ENCODE measurements at places on chromosomes 11 and 22.

- no peak for DNase-seq
Measured at GRCh38 chr22:30232716-30233218, 13.8 kb downstream of the LIF start.

GRCh38 chr11:72851726-72852125, 37.5 kb downstream of the ATG16L2 start:
- DNase-seq: no peak

GRCh38 chr22:37848587-37849088, 581 bp upstream of the EIF3L start:
- DNase-seq: peak; percentile 58

- no peak for DNase-seq
Measured at GRCh38 chr11:90414221-90414620, 191.4 kb upstream of the CHORDC1 start.

DNA sequence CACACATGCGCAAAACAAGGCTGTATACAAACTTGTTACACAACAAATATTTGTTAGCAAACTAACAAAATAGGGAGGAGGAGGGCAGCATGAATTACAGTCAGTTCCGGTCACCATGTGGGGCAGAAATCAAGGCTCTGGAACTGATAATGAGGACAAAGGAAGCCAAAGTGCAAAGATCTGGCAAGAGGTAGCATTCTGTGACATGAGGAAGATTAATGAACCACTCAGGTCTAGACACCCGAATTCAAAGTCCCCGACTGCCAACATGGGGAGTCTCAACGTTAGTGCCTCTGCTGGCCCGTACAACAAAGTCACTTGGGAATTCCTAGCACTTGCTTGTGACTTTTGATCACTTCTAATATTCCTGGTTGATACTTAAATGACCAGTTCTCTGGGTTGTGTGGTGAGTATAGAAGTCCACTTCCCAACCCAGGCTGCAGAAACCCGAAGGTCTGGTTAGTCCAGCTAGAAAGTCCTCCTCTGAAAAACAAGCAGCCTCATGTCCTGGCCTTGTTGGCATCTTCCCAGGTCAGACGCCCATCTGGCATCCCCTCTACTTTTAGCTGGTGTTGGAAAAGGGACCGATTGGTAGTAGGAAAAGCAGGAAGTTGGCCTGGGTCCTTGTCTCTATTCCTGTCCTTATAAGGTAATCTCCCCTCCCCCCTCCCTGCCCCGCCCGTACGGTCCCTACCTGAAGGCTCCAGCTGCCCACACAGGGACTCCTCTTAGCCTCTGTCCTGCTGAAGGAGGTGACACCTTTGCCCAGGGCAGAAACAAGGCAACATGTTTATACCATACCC, 1.6 kb downstream of the SUN2 start:
- peak; percentile 43 for DNase-seq

- DNase-seq: no peak
Measured at GRCh38 chr22:44413211-44413610, 84.8 kb downstream of the RTL6 start.

- no peak for DNase-seq
Measured at GRCh38 chr11:15106201-15106965, 8.3 kb upstream of the INSC start.

- DNase-seq: no peak
Measured at GRCh38 chr11:96195671-96196070, 147.3 kb downstream of the MAML2 start.

- DNase-seq: no peak
Measured at GRCh38 chr11:17597770-17598169, 50.7 kb downstream of the OTOG start.

GRCh38 chr11:77821349-77821851, 456 bp downstream of the AAMDC start:
- DNase-seq: peak; percentile 43

Measured in T47D (cell line).